Naive thymus-derived CD4-positive, alpha-beta T cell (primary cell): ENCODE measurements at places on chromosomes 16 and 17. TPM values are rescaled to one million over a fixed set of nuclear protein-coding genes. Genes with fewer than 3 reads are reported as not detected.

DNA sequence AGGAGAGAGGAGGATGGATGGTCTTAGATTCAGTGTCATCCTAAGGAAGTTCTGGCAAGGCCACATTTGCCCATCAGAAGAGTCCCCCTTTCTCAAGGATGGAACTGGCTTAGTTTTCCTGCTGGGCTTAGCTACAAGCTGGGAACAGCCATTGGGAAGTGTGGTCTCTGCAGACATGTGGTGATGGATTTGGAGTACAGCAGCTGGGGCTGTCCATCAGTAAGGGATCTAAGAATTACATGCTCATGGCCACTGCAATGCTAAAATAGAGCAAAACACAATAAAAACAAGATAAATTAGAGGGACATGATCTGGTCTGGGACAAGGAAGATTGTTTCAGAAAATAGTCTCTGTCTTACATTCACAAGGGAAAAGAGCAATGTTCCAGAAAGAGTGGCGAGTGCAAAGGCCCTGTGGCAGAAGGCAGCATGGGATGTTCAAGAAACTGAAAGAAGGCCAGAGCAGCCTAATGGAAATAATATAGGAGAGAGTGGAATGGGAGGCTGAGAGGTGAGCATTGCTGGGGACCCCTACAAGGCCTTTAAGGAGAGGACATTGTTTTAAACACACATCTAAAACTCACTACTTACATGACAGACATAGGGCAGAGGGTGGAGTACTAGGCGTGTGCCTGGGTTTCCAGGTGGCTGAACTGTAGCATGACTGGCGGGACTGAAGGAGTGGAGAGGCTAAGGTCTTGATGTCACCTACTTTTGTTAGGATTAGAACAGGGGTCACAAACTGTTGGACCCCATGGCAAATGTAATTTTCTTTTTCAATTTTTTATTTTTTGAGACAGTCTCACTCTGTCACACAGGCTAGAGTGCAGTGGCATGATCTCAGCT, 17.0 kb upstream of the TOX3 start:
- DNase-seq = no peak
- H3K27ac ChIP-seq = no peak overlapping the region
- H3K36me3 ChIP-seq = no peaks in the 10 kb centered on the region
- no peak overlapping the region for H3K4me3 ChIP-seq
- H3K27me3 ChIP-seq = no peaks in the 10 kb centered on the region

GRCh38 chr17:82703036-82703745, 4.7 kb upstream of the RAB40B start:
- H3K4me3 ChIP-seq = no peak overlapping the region
- no peaks in the 10 kb centered on the region for H3K4me1 ChIP-seq
- H3K27me3 ChIP-seq = no peaks in the 10 kb centered on the region
- no peak overlapping the region for H3K27ac ChIP-seq
- no peak for DNase-seq

DNA sequence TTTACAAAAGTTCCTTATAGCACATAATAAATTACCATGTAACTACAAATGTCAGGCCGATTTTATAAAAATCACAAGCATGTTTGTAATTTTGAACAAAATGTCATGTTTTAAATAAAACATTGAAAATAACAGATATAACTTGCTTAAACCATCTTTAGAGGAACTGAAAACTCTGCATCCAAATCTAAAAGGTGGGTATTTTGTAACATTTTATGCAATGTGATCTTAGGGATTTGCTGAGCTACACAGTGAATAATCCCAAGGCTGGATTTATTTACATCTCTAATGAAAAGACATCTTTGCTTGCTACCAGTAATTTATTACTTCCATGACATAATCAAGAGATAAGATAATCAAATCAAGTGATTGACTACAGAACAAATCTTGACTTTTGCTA, 47.5 kb downstream of the N4BP1 start:
- no peaks in the 10 kb centered on the region for H3K27me3 ChIP-seq
- H3K4me1 ChIP-seq = peaks cover 14% of the 10 kb centered on the region
- H3K4me3 ChIP-seq = no peak overlapping the region

The SLC12A3 gene
- 0.49 TPM for total RNA-seq
